ENCODE measurements at places on chromosomes 12 and 14.
A peak's percentile ranks its signal among the peaks of the same experiment; 100 is the strongest.

DNA sequence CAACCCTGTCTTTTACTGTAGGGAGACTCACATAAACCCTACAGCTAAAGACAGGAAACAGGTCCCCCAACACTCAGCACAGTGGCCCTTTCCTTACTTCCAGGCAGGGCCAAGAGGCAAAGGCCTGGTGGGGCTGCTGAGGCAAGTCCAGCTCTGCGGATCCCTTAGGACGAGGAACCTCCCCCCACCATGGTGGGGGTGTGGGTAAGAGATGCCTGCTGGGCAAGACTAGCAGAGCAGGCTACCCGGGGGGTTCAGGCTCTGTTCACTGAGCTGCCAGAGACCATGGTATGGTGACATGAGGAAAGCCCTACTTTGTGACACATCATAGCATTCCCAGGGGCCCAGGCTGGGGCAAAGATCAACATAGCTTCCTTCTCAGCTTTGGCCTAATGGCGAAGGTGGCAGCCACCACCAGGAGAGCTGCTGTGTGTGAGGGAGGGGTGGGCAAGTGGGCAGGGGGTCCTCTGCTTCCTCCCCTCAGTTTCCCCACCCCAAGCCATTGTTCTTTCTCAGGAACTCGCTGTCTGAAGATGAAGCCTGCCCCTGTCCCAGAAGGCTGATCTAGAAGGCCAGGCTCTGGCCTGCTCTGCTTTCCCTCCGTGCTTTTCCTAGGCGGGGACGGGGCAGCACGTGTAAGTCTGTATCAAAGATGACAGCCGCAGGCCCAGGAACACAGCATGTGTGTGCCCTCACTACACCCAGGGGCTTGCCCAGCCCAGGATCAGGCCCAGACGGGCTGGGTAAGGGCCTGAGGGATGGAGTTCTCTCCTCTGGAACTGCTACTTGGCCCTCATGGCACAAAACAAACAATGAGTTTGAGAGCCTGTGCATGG lies 10.1 kb upstream of the TINF2 start:
- DNase-seq, result no peak

DNA sequence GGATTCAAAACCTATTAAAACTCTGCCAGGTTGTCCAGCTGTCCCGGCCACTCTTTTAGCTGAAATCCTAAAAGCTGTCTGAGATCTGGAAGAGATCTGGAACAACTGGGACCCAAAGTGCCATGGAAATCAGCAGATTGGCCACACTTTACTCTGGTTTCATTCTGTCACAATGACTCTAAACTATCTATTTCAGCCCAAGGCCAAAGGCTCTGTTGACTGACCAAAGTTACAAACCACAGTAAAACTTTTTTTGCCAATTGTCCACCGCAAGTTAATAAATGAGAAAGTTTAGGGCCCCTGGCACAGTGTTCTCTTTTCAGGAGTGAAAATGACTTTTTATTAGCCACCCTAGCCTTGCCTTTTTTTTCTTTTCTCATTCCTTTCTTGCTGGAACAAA lies 113.4 kb upstream of the CPM start:
- DNase-seq, result no peak

DNA sequence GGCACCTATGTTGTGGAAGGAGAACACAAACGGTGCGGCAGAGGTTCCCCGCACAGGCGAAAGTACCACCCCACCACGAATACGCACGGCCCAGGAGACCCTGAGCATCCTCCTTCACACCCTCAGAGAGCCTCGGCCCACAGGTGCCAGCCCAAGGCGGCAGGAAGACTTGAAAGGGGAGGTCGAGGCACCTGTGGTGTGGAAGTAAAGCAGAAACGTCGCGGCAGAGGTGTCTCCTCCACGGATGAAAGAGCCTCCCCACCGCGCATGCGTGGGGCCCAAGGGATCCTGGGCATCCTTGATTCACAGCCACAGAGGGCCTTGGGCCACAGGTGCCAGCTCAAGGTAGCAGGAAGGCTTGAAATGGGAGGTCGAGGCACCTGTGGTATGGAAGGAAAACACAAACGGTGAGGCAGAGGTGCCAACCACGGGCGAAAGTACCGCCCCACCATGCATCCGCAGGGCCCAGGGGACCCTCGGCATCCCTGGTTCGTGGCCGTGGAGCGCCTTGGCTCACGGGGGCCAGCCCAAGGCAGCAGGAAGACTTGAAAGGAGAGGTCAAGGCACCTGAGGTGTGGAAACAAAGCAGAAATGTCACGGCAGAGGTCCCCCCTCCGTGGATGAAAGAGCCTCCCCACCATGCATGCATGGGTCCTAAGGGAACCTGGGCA lies 380.1 kb downstream of the ALG10 start:
- DNase-seq, result no peak

GRCh38 chr12:63093711-63094110 lies 57.3 kb downstream of the AVPR1A start:
- no peak for DNase-seq

DNA sequence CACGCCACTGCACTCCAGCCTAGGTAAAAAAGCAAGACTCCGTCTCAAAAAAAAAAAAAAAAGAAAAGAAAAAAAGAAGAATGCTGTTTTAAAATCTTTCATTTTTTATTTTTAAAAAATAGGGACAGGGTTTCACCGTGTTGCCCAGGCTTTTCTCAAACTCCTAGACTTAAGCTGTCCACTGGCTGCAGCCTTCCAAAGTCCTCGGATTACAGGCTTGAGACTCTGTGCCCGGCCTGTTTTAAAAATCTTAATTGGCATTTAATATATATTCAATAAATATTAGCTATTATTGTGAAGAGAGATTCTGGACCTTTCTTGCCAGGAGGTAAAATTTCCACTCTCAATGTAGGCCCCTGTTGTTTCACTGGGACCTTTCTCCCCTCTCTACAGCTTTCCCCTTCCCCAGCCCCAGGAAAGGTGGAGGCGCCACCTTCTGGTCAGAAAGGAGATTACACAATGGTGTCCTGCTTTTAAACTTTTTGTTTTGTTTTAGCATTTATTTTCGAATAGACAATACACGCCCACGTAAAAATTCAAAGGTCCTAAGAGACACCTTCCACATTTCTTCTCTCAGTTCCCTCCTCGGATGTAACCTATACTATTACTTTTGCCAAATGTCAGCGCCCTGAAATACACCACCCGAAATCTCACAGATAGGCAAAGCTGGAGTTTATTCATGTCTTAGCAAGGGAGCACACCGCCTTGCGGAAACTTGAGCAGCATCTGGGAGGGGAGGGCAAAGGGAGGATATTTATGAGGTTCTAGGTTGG lies 23.8 kb upstream of the PHC1 start:
- DNase-seq, result peak; percentile 3

- DNase-seq, result no peak
Measured at GRCh38 chr12:47068539-47068938, 10.9 kb upstream of the PCED1B start.

- DNase-seq, result no peak
Measured at GRCh38 chr14:52602131-52602530, 49.5 kb downstream of the GPR137C start.

GRCh38 chr14:64026600-64026999 lies 173.8 kb downstream of the SYNE2 start:
- DNase-seq, result no peak

GRCh38 chr14:73457924-73458182 lies 493 bp downstream of the NUMB start:
- no peak for DNase-seq

DNA sequence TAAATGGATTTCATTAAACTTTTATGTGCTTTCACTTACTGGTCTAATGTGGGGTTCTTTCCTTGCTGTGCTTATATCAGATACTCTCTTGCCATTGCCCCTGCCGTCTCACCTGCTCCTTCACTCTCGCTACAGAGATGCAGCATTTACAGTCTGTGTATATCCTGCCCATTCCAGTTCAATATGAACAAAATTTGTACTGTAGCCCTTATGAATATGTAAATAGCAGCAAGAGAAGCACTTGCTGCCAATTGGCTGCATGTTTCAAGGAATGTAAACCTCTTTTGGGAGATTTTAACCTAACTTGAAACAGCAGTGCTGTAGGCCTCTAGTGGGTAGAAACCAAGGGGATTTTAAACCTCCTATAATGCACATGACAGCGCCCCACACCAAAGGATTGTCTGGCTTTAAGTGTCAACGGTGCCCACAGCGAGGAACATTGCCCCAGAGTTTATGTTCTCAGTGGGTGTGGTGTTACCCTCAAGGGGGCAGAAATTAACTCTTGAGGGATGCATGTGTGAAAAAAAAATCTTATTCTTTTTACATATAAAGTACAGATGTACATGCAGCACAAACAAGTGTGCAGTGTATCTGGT lies 19.1 kb downstream of the PCNX1 start:
- no peak for DNase-seq

GRCh38 chr12:125201090-125201489 lies 135.9 kb downstream of the AACS start:
- no peak for DNase-seq

Data from GM04503 (cell line).